ENCODE measurements at places on chromosomes 16 and 17.

- no peak for DNase-seq
Measured at GRCh38 chr17:48603959-48604769, 622 bp downstream of the HOXB6 start.

GRCh38 chr17:46964315-46965265 lies 14.5 kb downstream of the RPRML start:
- no peak for DNase-seq

- no peak for DNase-seq
Measured at GRCh38 chr17:1473170-1473569, 17.1 kb upstream of the CRK start.

DNA sequence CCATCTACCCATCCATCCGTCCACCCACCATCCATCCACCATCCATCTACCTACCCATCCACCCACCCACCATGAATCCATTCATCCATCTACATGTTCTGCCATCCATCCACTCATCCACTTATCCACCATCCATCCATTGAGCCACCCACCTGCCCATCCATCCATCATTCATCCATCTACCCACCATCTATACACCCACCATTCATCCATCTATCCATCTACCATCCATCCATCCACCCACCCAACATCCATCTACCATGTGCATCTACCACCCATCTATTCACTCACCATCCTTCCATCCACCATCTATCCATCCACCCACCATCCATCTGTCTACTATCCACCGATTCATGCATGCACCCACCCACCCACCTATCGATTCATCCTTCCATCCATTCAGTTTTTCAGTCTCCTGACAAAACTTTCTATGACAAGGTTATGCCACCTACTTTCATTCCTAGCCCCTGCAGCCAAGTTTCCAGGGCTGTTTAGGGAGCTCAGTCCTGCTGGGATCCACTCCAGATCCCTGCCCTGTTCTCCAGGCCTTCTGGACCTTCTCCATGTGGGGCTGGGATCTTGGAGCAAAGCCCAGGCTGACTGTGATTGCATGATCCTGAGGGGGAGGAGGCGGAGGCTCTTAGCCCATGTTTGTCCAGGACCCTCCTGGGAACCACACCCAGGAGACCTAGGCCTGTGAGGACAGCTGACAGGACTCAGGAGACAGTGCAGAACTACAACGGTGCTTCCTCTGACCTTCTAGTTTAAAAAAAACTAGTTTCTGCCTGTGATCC lies 27.4 kb downstream of the BCO1 start:
- DNase-seq: peak; percentile 6

DNA sequence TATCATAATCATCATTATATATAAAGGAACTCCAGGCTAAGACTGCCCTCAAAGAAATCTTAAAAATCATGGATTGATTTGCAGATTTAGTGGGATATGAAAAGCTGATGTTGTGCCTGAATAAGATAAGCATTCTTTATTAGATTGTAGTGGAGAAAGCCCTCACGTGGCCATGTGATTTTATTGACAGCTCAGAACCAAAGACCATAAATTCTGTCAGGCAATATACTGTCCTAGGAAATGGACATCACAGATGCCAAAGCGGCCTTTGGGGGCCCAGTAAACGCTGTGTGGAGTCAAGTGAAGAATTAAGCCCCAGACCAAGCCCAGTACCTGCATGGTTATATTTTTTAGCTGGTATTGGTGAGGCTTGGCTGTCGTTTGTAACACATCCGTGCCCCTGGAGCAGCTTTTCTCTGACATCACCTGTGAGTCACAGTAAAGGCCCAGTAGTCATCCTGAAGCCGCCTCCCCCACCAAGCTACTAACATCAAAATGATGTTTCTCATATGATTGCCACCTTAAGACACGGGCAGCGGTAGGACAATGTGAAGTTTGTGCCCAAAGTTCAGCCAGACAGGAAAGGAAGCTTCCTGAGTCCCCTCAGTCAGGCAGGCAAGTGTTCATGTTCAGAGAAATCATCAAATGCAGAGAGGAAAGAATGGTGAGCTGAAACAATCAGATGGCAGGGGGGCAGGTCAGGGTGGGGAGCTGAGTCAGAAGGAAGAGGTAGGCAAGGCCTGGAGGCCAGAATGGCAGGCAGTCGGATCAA lies 209.4 kb downstream of the IRX3 start:
- no peak for DNase-seq

DNA sequence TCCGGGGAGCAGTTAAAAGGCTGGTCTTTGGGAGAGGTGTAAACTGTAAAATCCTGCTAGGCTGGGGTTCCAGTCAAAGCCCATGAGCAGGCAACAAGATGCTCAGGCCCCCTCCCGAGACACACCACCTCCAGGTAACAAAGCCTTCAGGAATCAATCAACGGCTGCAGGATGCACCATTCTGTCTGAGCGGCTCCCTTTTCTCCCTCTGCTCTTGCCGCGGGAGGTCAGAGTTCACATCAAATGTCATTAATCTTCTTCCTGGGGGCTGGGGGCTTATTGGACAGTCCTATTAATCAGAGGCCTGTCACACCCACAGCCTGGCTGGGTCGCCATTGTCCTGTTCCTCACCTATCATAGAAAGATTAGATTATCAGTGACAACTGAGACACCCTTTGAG lies 11.9 kb upstream of the CCDC182 start:
- DNase-seq: no peak

DNA sequence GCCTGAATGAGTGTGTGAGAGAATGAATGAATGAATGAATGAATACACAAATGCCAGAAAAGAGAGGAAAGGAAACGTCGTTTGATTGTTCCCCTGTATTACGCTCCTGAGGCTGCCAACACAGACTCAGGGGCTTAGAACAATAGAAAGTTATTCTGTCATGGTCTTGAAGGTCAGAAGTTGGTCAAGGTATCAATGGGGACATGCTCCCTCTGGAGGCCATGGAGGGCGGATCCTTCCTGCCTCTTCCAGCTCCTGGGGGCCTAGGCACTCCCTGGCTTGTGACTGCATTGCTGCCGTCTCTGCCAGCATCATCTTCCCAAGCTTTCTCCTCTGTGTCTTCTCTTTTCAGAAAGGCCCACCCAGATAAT lies 1.5 kb upstream of the SLC38A8 start:
- no peak for DNase-seq

GRCh38 chr17:77886387-77886728 lies 72.1 kb upstream of the TNRC6C start:
- no peak for DNase-seq

- no peak for DNase-seq
Measured at GRCh38 chr16:81212830-81213465, 25.5 kb upstream of the BCO1 start.

GRCh38 chr17:67733449-67733848 lies 15.7 kb downstream of the NOL11 start:
- no peak for DNase-seq

- no peak for DNase-seq
Measured at GRCh38 chr17:4837471-4838308, 4.5 kb downstream of the MINK1 start.

DNA sequence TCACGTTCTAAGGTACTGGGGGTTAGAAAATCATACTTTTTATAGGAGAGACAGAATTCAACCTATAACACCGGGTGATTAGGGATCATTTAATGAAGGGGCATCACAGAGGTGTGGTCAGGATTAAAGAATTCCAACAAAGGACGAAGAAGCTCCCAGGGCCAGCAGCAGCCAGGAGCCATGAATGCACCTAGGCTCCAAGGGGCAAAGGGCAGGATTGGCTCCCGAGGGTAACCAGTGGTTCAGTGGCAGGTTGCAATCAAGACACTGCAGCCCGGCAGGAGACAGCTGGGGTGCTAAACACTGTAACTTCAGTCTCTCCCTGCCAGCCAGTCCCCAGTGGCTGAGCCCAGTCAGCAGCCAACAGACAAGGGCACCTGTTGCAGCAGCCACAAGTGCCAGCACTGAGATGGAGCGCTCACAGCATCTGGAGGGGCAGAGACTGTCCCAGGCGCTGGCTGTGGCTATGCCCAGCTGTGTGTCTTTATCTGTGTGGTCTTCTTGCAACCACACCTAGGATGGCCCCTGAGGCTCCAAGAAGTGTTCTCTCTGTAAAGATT lies 23.9 kb downstream of the DHRS7C start:
- no peak for DNase-seq

DNA sequence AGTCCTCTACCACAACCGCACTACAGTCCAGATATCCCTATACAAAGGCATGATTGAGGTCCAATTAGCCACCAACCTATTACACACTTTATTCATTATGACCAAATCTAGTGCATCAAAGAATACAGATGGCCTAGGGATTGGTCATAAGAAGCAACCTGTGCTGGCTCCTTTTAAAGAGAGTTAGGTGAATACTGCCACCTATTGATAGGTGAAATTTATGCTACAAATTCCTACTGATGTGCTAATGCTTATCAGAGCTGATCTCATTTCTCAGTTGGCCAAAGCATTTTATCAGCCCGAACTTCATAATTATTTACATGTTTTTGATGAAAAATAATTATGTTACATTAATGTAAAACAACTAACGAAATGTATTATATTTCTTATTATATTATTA lies 166.3 kb downstream of the ANKFN1 start:
- peak; percentile 74 for DNase-seq

DNA sequence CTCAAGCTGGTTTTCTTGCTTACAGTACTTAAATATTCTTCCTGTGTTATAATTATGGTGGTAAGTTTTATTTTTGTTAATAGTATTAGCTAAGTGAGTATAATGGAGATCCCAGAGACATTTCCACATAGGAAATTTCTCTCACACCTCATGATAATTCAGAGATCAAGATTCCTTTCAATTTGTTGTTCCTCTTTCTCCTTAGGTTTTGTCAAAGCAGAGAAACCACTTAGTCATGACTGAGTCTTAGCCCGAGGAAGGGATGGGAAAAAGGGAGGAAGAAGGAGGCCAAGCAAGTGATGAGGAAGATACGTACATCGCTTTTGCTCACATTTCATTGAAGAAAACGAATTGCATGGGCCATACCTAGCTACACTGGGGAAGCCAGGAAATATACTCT lies 18.4 kb downstream of the ESRP2 start:
- no peak for DNase-seq

GRCh38 chr17:19619705-19620325 lies 28.7 kb upstream of the ALDH3A2 start:
- DNase-seq: no peak

GRCh38 chr16:30896261-30896888 lies at the start of gene CTF1:
CTF1 (plus strand) TSS chr16:30896614; CDS start chr16:30896644, 30 bp downstream.
- no peak for DNase-seq

DNA sequence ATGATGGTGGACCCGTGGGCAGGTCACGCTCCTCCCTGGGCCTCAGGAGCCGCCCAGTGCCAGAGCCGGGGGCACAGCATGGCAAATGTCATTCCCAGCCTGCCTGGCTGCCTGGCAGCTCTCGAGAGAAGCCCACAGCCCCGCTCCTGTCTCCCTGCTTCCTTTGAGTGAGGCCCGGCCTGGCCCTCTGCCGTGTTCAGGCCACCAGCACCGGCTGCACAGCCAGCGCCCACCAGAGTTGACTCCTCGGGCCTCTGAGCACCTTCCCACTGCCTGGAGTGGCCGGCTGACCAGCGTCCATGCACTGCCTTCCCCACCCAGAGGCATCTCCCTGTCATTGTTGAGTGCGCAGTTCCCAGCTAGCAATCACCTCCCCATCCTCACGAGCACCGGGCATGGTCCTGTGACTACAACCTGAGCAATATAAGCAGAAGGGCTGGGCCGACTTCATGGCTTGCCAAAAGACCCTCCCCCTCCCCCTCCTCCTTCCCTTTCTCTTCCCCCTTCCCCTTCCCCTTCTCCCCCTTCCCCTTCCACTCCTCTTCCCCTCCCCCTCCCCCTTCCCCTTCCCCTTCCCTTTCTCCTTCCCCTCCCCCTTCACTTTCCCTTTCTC lies 11.9 kb upstream of the SLC38A10 start:
- no peak for DNase-seq

DNA sequence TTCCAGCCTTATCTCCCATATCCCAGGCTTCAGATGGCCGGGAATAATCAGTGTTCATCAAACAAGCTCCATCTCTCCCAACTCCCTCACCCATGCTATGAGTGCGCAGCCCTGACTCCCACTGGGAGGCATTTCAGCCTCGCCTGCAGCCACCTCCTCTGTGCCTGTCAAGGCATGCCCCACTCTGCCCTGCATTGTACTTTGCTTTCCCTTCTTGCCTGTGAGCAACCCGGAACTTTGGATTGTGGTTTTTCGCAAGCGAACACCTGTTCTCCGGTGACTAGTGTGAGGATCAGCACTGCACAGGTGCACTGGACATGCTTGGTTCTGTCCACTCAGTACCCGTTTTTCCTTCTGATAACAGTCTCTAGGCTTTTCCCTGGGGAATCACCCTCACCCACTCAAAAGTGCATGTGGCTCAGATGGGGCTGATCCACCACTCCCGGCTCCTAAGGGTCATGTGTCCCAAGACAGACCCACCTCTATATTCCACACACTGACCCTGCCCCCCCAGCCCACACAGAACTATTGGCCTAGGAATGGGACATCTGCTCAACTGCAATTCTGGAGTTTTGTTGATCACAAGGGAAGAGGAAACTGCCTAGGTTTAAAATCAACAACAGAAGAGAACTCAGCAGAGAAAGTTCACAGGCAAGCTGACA lies 9.1 kb downstream of the CHST6 start:
- DNase-seq: no peak

DNA sequence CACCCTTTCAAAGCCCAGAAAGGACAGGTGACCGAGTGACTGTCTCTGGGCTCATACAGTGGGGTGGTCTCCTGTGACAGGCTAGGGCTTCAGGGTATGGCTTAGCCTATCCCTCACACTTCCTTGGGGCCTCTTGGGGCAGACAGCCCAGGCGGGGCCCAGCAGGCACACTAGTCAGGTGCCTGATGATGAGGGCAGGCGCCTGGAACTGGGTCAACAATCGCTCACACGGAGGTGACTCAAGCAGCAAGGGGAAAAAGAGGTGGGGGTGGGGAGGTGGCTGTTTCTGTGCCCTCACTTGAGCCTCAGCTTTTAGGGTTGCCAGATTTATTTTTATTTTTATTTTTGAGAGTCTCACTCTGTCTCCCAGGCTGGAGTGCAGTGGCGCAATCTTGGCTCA lies 6.4 kb upstream of the GRN start:
- no peak for DNase-seq

- DNase-seq: no peak
Measured at GRCh38 chr16:58411736-58412614, 19.7 kb downstream of the GINS3 start.

- DNase-seq: no peak
Measured at GRCh38 chr17:69761767-69762321, 313.2 kb upstream of the KCNJ16 start.

GRCh38 chr17:6079155-6079888 lies 9.1 kb downstream of the WSCD1 start:
- no peak for DNase-seq

All from NCI-H1092 (cell line).